ENCODE measurements at places on chromosomes 7 and 10.

GRCh38 chr10:115963848-115964247 lies 309.2 kb downstream of the GFRA1 start:
- no peak for DNase-seq

DNA sequence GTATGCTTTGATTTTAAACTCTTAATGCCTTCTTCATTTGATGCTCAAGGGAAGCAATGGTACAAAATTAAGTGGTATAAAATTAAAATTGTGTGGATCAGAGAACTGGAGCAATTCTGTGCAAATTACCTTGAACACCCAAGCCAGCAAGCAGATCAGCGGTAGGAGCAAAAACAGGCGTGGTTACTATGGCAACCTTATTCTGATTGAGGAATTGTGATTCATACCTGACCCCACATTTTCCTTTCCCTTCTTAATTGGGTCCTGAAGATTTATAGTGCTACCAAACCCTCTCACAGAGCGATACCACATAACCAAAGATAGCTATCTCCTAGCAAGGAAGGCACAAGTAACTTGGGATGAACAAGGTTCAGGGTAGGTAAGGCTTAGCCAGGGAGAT lies 72.5 kb upstream of the FZD1 start:
- no peak for DNase-seq

DNA sequence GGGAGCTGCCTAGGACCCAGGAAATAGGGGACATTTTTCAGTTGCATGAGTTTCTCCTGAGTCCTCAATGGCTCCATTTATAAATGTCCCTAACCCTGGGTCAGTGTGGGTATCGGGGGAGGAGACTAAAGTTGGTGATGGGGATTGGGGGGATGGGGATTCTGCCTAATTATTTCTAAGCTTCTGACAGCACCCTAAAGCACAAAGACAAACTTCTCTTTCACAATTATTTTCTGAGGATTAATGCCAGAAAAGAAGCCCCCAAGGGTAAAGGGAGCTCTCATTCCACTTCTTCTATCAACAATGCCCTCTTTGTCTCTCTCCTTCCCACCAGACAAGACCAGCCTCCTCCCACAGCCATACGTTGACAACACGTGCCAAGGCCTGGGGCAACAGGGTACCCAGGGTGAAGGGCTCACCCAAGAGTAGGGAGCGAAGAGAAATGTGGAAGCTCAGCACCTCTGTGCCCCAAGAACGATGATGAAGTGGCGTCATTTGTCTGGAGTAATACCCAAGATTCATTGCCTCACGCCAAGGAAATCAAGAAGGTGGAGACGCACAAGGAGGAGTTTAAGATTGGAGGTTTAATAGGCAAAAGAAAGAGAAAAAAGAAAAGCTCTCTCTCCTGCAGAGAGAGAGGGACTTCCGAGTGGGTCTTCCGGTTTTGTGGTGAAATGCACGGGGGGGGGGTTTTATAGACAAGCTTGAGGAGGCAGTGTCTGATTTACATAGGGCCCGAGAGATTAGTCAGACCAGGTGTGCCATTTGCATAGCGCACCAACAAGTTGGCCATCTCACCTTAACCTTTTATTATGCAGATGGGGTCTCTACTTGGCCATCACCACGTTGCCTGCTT lies 14.4 kb upstream of the GJC3 start:
- DNase-seq = peak; percentile 11

- no peak for DNase-seq
Observed at GRCh38 chr10:70820976-70821750, 5.4 kb downstream of the SGPL1 start.

DNA sequence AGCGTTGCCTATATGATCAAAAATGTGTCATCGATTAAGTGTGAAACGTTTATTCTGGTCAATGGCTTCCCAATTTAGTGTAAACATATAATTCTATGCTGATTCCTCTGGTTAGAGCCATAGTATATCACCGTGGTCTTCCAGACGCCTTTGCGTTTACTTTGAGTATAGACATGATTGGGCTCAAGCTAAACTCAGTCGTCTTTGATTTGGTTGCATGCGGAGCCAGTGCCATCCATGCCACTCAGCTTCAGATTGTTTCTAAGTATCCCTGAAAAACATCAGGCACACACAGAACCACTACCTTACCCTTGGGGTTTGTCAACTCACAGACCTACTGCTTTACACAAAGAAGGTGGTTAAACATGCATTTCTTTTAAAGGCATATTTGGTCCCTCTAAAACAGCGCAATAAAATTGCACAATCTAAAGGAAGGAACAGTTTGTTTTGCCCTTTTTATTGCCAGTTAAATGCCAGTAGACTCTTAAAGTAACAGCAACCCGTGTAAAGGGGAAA lies 273.6 kb upstream of the KLF6 start:
- no peak for DNase-seq

DNA sequence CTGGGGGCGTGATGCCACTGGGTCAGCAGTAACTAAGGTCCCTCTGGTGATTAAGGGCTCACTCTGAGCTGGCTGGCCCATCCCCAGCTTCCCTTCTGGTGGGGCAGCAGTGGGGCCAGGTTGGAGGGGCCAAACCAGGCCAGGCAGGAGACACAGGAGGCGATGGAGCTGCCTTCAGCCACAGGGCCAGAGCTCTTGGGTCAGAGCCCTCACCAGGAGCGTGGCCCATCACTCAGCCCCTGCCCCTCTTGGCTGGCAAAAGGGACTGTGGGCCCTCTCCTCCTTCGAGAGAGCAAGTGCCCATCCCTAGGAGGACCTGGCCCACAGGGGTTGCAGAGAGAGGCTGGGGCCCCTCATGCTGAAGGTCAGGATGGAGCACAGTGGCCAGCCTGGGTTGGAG lies 4.5 kb downstream of the KCNK18 start:
- DNase-seq = no peak

- DNase-seq = no peak
Observed at GRCh38 chr7:24340727-24341126, 56.7 kb downstream of the NPY start.

DNA sequence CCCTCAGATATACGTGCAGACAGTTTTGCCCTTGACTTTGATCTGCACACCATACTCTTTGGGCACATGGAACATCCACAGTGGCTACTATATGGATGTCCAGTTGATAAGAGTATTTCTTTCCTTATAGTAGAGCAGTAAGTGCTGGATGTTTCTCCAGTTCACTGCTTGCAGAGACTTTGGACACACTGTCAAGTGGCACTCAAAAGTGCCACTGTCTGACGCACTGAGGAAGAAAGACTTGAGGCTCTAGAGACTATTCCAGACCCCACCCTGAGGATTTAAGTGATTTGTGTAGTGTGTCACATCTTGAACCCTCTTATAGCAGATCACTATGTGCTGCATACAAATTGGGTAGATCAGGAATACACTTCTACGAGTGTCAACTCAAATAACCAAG lies 179.1 kb downstream of the GNAI1 start:
- no peak for DNase-seq

DNA sequence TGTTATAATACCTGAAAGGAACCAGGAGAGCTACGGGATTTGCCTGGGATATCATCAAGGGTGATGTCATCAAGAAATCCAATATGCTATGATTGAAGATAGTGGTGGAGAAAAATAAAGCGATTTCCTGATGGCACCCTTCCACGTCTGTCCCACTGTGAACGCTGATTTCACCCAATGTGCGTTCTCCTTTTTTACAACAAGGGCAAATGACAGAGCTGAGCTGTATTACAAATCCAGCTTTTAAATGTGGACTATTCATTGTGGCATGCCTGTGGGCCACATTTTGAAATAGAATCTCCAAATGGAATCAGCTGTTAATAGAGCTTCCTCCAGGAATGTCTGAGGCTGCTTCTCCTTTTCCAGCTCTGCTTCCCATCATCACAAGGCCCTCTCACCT lies 23.3 kb downstream of the SLC13A4 start:
- DNase-seq = no peak

GRCh38 chr10:66838656-66839055 lies 87.2 kb upstream of the LRRTM3 start:
- no peak for DNase-seq

DNA sequence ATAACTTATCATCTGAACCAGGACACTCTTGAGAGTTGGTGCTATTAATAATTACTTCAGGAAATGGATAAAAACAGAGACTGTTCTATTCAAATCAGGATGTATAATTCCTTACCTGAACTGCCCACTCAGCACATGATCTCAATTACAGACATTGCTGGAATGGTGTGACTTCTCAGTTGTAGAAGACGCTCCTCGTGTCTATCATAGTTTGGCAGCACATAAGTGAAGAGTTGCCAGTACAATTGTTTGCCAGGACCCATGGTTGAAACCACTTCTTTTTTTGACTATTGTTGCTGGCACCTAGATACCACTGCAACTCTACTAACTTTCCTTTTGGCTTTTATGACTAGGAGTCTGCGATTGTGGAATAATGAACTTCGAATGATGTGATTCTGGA lies 105.4 kb downstream of the ZNF365 start:
- DNase-seq = no peak

GRCh38 chr7:31370609-31371008 lies 30.1 kb upstream of the NEUROD6 start:
- no peak for DNase-seq

DNA sequence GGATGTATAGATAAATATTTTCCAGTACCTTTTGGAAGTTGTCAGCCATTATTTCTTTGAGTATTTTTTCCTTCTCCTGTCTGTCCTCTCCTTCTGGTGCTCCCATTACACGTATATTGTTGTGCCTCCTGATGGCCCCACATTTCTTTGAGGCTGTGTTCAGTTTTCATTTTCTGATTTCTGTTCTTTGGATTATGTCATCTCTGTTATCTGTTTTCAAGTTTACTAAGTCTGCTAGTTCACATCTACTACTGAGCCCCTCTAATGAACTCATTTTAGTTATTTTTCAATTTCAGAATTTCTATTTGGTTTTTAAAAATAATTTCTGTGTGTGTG lies 16.3 kb downstream of the RBM33 start:
- DNase-seq = no peak

- DNase-seq = no peak
Observed at GRCh38 chr7:67311901-67312300, 315.3 kb downstream of the TYW1 start.

DNA sequence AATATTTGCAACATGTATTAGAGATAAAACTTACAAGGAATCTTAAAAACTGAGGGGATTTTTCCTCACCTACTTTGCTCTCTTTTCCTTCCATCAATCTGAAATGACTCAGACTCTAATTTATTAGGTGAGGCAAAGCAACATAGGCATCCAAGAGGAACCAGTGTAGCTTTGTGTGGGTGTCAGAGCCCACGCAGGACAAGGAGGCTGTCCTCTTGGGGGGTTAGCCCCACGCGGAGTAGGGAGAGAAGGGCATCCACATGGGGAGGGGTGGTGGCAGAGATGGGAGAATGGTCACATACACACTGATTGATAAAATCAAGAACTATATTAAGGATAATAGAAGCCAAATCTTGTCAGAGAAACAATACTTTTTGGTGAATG lies 33.8 kb upstream of the ARMS2 start:
- DNase-seq = no peak

GRCh38 chr10:124946945-124947344 lies 5.0 kb downstream of the ZRANB1 start:
- DNase-seq = no peak

DNA sequence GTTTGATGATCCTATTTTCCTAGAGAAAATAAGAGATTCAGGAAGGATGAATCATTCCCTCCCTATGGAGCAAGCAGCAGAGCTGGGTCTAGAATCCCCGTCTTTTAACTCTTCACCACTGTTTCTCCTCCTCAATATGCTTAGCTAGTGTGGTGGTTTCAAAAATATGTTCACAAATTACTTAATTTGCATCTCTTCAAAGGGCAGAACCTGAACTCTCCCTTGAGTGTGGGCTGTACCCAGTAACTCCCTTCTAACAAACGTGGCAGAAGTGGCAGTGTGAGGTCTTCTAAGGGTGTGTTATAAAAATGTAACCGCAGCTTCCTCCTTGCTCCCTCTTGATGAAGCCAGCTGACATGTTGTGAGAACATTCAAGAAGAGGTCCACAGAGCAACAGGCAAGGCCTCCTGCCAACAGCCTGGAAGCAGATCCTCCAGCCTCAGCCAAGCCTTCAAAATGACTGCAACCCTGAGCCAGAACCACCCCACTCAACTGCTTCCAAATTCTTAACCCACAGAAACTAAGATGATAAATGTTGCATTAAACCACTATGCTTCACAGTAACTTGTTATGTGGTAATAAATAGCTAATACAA lies 36.6 kb downstream of the SRPK2 start:
- peak; percentile 79 for DNase-seq

DNA sequence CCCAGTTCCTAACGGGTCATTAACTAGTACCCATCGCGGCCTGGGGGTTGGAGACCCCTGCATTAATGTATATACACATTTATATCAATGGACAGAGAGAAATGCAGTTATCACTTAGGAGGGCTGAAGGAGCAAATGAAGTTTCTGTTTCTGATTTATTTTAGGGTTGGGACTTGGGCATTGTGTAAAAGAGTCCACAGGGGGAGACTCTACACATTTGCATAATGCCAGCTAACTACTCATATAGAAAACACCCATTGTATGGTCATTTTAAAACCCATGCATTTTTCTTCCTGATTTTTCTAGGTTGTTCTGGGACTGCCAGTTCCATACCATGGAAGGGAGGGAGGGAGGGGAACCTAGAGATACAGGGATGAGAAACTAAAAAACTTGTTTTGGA lies 23.5 kb downstream of the BCCIP start:
- no peak for DNase-seq

- no peak for DNase-seq
Observed at GRCh38 chr10:18222866-18223265, 82.6 kb downstream of the CACNB2 start.

- DNase-seq = no peak
Observed at GRCh38 chr10:122379537-122379936, 5.0 kb downstream of the PLEKHA1 start.

GRCh38 chr7:45221896-45222604 lies 64.5 kb downstream of the RAMP3 start:
- DNase-seq = no peak

DNA sequence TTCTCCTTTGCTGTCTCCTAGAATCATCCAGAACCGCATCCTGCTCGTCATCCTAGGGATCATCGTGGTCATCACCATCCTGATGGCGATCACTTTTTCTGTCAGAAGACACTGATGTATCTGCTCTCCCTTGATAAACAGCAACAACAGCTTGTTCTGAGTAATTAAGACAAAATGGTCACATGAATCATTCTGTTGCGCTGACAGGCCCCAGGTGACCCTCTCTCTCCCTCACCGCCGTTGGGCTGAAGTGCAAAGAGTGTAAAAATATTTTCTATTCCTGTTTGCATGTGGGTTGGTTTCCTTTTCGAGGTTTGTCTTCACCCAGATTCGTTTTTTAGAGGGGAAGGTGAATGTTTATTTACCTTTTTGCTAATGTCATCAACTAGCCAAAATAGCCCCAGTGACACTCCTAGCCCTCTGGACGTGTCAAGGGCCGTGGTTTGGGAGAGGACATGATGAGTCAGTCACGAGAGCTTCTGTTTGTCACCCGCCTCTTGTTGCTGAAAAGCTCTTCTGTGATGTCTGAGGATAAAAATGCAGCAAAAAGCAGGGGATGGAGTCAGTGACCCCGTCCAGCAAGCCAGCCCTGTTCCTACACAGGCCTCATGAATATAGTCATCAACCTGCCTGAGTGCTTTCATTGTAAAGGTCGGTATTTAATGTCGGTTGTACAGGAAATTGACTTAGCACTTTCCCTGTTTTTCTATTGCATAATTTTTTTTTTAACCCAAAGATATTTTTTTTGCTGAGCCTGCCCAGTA lies 134.6 kb upstream of the TCF7L2 start:
- DNase-seq = peak; percentile 80

- no peak for DNase-seq
Observed at GRCh38 chr10:77537720-77538373, 99.8 kb downstream of the KCNMA1 start.

All from CD14-positive monocyte (primary cell).